NCI-H1092 (cell line): ENCODE measurements at places on chromosomes 2 and 18.

- DNase-seq, result peak; percentile 23
Measured at GRCh38 chr2:41622301-41622700, 425.5 kb upstream of the PKDCC start.

DNA sequence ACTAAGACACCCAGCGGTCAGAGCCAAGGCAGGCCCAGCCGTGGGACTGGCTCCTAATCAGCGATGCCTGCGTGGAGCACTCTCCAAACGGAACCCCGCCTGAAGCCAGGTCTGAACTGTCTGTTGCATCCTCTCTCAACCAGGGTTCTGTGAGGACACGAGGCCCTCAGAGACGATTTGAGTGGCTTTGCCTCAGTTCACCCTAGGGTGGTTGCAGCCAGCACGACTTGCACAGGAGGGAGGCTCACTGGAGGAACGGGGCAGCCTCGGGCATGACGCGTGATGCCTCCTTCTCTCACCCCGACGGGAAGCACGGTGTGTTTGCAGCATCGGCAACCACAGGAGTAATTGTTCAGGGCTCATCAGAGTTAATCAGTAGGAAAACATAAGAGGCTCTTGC lies 336.4 kb downstream of the EIPR1 start:
- DNase-seq, result no peak

DNA sequence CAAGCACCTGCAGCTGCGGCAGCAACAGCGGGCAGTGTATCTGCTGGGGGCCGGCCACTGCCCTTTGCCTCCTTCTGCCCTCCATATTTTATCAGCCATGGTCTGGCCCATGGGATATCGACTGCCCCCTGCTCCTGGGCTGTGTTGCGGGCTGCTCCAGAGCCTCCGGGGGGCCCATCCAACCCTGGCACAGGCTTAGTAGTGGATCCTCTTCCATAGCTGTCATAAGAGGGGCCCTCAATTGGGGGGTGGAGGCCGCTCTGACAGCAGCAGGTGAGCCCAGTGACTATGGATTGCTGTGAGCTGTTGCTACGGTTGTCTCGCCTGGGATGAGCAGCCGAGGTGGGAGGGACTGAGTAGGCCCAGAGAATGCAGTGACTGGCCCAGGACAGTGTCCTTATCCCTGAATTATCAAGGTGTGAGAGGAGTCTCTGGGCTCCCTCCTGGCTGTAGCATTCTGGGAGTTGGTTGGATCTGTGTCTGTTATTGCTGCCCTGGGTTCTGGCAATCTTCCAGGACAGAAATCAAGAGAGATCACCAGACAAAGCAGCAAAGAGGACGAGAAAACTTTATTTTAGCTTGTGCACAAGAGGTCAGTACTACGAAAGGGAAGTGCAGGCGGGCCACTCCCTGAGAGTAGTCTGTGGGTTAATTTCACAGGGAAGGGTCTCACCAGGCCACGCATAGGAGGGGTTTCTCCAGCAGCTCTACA lies 145.1 kb downstream of the ASB1 start:
- no peak for DNase-seq

DNA sequence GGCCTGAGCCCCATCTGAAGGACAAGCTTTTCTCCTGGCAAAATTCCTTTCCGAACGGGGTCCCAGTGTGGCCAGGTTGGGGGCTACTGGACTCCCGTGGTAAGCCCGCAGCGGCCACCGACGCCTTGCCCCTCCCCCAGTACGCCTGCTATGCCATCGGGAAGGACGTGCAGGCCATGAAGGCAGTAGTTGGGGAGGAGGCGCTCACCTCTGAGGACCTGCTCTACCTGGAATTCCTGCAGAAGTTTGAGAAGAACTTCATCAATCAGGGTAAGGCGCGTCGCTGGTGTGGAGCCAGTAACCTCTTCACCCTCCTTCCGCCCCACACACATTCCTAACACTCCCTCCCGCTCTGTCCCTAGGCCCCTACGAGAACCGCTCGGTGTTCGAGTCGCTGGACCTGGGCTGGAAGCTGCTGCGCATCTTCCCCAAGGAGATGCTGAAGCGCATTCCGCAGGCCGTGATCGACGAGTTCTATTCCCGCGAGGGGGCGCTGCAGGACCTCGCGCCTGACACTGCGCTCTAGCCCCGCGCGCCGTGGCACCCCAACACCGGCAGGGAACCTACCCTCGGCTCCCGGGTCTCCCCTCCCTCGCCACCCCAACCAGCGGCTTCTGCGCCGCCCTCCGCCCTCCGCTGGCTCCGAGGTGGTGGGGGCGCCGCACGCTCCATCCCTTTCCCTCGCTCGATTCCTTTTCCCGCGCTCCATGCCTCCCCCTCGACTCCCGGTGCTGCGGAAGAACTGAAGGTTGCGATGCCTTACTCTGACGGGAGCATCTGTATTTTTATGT lies 13.6 kb upstream of the ANKRD53 start:
- DNase-seq, result no peak

- DNase-seq, result no peak
Measured at GRCh38 chr18:53385889-53386288, 838.6 kb downstream of the MBD2 start.

- DNase-seq, result no peak
Measured at GRCh38 chr2:62465741-62466502, 40.1 kb downstream of the TMEM17 start.

- DNase-seq, result no peak
Measured at GRCh38 chr2:45533771-45534170, 77.3 kb downstream of the SRBD1 start.

GRCh38 chr2:85826990-85827878 lies 61.6 kb downstream of the ST3GAL5 start:
- DNase-seq, result peak; percentile 43

DNA sequence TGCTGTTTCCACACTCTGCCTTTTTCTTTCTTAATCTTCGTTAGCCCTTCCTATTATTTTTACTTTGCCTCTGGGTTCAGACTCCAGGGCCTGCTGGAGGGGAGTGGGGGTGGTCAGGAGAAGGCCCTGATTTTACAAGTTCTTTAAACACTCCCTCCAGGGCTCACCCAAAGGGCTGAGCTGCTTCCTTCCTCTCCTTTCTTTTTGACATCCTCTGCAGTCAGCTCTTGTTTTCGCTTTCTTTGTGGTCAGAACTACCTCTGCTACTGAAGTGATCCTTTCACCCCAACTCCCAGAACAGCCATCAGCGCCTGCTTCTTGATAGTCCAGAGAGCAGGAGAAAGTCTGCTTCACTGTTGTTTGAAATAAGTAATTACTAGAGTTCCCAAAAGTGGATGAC lies 925.7 kb downstream of the EPHA4 start:
- DNase-seq, result no peak

GRCh38 chr2:176557821-176558220 lies 288.6 kb downstream of the MTX2 start:
- no peak for DNase-seq

DNA sequence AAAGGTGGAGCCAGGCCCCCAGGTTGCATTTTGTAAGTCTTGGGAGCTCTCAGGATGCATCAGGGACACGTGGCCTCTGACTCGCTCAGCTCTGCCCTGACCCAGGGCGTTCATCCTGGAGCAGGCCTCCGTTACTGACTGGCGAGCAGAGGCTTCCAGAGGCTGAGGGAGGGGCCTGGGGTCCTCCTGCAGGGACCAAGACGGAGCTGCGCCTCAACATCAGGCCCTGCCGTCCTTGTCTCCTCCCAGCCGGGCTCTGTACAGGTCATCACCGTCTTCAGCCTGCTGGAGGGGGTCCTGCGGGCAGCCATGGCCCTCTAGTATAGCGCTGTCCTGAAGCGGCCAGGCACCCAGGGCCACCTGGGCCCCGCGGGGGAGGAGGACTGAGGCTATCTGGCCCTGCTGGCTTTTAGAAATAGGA lies 10.2 kb upstream of the ALPP start:
- DNase-seq, result no peak

- DNase-seq, result no peak
Measured at GRCh38 chr18:49910986-49911385, 97.7 kb upstream of the ACAA2 start.

GRCh38 chr2:172169611-172170010 lies 66.9 kb upstream of the DLX2 start:
- DNase-seq, result no peak

DNA sequence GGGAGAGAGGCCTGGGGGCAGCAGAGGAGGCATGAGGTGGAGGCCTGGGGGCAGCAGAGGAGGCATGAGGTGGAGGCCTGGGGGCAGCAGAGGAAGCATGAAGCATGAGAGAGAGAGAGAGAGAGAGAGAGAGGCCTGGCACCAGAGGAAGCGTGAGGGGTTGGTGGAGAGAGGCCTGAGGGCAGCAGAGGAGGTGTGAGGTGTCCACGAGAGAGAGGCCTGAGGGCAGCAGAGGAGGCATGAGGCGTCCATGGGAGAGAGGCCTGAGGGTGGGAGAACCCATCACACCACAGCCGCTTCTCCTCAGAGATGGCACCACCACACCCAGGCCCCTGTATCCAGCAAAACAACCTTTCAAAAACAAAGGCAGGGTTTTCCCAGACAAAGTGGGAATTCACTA lies 55.7 kb upstream of the KCNG2 start:
- no peak for DNase-seq

DNA sequence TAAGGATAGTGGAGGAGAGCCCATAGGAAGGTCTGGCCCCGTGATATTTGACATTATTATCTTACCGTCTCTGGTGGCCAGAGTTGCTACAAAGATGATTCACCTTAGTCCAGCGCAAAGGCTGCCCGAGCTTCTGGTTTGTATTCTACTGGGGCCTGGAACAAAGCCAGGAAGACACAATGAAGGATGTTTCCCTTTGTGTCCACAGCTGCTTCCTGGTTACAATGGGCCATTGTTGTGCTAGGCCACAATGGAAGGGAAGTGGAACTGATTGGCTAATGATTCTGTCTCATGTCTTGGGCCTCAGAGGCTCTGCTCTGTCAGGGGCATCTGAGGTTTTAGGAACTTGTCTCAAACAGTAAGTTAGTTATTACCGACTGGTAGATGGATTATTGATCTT lies 132.2 kb downstream of the TDRD15 start:
- DNase-seq, result peak; percentile 3
